ENCODE measurements at places on chromosomes 12 and 14. TPM values are rescaled to one million over a fixed set of nuclear protein-coding genes. Genes with fewer than 3 reads are reported as not detected.

- DNase-seq, result no peak
- H3K4me3 ChIP-seq, result no peak overlapping the region
- H3K27ac ChIP-seq, result no peak overlapping the region
- H3K36me3 ChIP-seq, result no peaks in the 10 kb centered on the region
- H3K27me3 ChIP-seq, result no peaks in the 10 kb centered on the region
These were observed 6.1 kb upstream of the CEP170B start for GRCh38 chr14:104858811-104859426.

DNA sequence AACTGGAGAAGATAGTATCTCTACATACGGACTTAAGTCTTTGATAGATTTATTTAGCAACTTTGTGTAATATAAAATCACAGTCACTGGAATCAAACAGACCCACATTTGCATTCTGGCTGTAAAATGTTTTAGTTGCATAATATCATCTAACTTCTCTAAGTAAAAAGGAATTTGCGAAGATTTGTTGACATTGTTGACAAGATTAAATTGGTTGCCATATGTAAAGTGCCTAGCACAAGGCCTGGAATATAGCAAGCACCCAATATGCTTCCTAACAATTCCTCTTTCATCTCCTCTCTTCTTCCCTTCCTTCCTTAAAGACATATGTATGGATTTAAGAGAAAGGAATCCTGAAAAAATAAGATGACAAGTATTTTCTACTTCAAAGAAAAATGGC is 295.4 kb upstream of the PPFIA2 start:
- no peaks in the 10 kb centered on the region for H3K27me3 ChIP-seq
- H3K27ac ChIP-seq, result no peak overlapping the region
- H3K4me3 ChIP-seq, result no peak overlapping the region
- H3K4me1 ChIP-seq, result no peaks in the 10 kb centered on the region
- no peaks in the 10 kb centered on the region for H3K36me3 ChIP-seq

- no peaks in the 10 kb centered on the region for H3K27me3 ChIP-seq
- H3K36me3 ChIP-seq, result no peaks in the 10 kb centered on the region
- DNase-seq, result no peak
- H3K4me1 ChIP-seq, result no peaks in the 10 kb centered on the region
- H3K4me3 ChIP-seq, result no peak overlapping the region
- no peak overlapping the region for H3K27ac ChIP-seq
These were observed 176.5 kb downstream of the BMP4 start for GRCh38 chr14:53780051-53780555.

DNA sequence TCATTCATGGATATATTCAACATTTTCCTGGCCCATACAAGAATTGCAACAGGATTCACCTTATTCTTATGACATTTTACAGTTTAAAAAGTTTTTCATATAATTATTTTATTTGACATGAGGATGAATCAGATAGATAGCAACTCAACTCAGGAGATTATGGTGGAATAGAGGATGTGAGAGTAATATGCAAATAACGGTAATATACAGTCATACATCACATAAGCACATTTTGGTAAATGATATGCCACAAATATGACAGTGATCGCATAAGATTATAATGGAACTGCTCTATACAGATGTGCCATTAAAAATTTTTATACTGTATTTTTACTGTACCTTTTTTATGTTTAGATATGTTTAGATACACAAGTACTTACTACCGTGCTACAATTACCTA is 24.1 kb upstream of the CRADD start:
- no peaks in the 10 kb centered on the region for H3K27me3 ChIP-seq
- DNase-seq, result no peak
- no peaks in the 10 kb centered on the region for H3K36me3 ChIP-seq
- no peaks in the 10 kb centered on the region for H3K4me1 ChIP-seq
- H3K4me3 ChIP-seq, result no peak overlapping the region
- no peak overlapping the region for H3K27ac ChIP-seq

- H3K27ac ChIP-seq, result no peak overlapping the region
- H3K4me1 ChIP-seq, result no peaks in the 10 kb centered on the region
- H3K36me3 ChIP-seq, result no peaks in the 10 kb centered on the region
- H3K27me3 ChIP-seq, result no peaks in the 10 kb centered on the region
- H3K4me3 ChIP-seq, result no peak overlapping the region
- no peak for DNase-seq
These were observed 29.3 kb downstream of the MYF5 start for GRCh38 chr12:80745851-80746505.

DNA sequence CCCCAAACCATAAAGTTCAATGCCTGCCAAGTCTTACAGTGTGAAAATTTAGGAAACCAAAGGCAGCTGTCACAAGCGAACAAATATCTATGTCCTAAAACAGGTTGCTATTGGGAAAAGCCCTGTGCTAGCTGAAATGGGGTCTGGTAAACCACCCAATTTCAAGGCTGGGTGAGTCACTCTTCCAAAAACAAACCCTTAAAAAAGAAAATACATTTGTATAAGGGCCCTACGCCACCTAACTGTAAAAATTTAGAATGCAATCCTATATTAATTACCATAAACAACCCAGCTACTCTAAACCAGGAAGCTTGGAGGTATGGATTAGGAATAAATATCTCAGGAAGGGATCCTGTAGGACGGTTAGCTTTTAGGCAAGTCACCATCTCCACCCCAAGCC is 32.1 kb downstream of the PRMT8 start:
- DNase-seq, result no peak
- no peaks in the 10 kb centered on the region for H3K4me1 ChIP-seq
- H3K27ac ChIP-seq, result no peak overlapping the region
- no peak overlapping the region for H3K4me3 ChIP-seq
- H3K27me3 ChIP-seq, result no peaks in the 10 kb centered on the region
- no peaks in the 10 kb centered on the region for H3K36me3 ChIP-seq

- no peak for DNase-seq
- H3K27me3 ChIP-seq, result no peaks in the 10 kb centered on the region
- H3K4me3 ChIP-seq, result no peak overlapping the region
- H3K4me1 ChIP-seq, result no peaks in the 10 kb centered on the region
- no peaks in the 10 kb centered on the region for H3K36me3 ChIP-seq
These were observed 98.1 kb downstream of the KLRB1 start for GRCh38 chr12:9509464-9510161.

- H3K36me3 ChIP-seq, result no peaks in the 10 kb centered on the region
- no peak overlapping the region for H3K4me3 ChIP-seq
- H3K4me1 ChIP-seq, result no peaks in the 10 kb centered on the region
- no peaks in the 10 kb centered on the region for H3K27me3 ChIP-seq
- no peak for DNase-seq
- no peak overlapping the region for H3K27ac ChIP-seq
These were observed 239.8 kb upstream of the NPAS3 start for GRCh38 chr14:32698831-32699230.

- no peaks in the 10 kb centered on the region for H3K27me3 ChIP-seq
- no peak for DNase-seq
- no peak overlapping the region for H3K4me3 ChIP-seq
- no peaks in the 10 kb centered on the region for H3K4me1 ChIP-seq
- H3K27ac ChIP-seq, result no peak overlapping the region
- no peaks in the 10 kb centered on the region for H3K36me3 ChIP-seq
These were observed 152.2 kb downstream of the ETV6 start for GRCh38 chr12:11801643-11802042.

- H3K27ac ChIP-seq, result no peak overlapping the region
- no peaks in the 10 kb centered on the region for H3K4me1 ChIP-seq
- no peaks in the 10 kb centered on the region for H3K27me3 ChIP-seq
These were observed 335.5 kb upstream of the SFSWAP start for GRCh38 chr12:131375261-131375971.

DNA sequence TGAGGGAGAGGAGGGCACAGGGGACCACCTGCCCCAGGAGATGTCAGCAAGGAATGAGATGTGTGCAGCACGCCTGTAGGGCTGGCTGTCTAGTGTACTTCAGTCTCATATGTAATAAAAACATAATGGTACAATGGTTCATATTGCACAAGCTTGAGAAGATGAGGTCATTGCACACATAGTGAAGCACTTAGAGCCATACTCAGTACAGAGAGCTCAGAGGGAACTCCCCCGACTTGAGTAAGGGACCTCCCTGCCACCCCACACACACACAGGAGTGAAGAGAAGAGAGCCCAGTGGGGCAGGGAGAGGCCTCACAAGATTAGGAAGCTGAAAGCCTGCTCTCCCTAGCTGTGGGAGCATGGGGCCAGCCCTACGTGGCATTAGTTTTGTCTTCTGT is 61.5 kb downstream of the SLC6A12 start:
- no peak overlapping the region for H3K4me3 ChIP-seq
- DNase-seq, result no peak
- H3K27me3 ChIP-seq, result no peaks in the 10 kb centered on the region
- H3K4me1 ChIP-seq, result no peaks in the 10 kb centered on the region
- no peak overlapping the region for H3K27ac ChIP-seq

DNA sequence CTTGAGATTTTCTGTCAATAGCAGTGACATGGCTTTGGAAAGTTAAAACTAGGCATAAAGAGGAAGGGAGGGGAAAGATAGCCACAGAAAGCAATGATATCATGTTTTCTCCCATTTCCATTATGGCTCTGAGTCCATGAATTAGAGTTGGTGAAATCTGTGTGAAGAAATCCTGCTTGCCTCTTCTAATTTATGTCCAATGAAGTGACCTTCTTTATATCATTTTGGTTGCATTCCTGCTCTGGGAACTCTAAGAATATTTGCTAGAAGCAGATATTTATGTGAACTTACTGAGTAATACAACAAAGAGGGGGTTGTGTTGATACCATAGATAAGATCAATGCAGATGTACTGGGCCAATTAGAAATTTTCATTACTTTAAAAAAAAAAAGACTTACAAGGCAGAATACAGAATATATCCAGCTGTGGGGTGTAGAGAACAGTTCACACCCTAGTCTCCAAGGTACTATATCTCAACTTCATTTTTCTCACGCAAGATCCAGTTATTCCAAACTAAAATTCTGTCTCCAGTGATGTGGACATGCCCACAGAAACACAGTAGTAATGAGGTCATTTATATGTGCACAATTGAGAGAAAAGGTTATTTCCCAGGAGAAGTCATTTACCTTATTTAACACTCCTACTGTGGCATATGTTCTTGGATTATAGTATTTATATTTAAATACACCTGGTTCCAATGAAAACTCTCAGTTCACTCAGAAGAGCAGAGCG is 51.5 kb upstream of the KCNJ8 start:
- no peaks in the 10 kb centered on the region for H3K36me3 ChIP-seq
- no peaks in the 10 kb centered on the region for H3K27me3 ChIP-seq
- no peaks in the 10 kb centered on the region for H3K4me1 ChIP-seq
- no peak overlapping the region for H3K27ac ChIP-seq
- no peak overlapping the region for H3K4me3 ChIP-seq

- H3K4me1 ChIP-seq, result no peaks in the 10 kb centered on the region
- no peak overlapping the region for H3K4me3 ChIP-seq
- H3K36me3 ChIP-seq, result no peaks in the 10 kb centered on the region
These were observed 46.3 kb downstream of the PHETA1 start for GRCh38 chr12:111322336-111323250.

- no peak overlapping the region for H3K27ac ChIP-seq
- H3K4me3 ChIP-seq, result no peak overlapping the region
- no peaks in the 10 kb centered on the region for H3K27me3 ChIP-seq
These were observed 71.1 kb downstream of the PTPRR start for GRCh38 chr12:70849265-70849960.

DNA sequence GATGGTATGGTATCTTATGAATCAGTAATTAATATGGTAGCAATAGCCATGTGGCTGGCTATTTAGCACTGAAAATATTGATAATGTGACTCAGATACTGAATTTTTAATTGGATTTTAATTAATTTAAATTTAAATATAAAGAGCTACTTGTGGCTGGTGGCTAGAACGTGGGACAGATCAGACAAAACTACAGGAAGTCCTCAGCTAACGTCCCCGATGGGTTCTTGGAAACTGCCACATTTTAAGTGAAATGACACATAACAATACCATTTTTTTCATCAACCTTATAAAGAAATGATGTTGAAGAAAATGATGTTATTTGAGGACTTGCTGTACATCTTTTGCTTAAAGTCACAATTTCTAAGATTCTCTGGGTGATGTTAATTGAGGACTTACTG is 138.1 kb upstream of the FLRT2 start:
- no peak for DNase-seq
- H3K27ac ChIP-seq, result no peak overlapping the region
- H3K27me3 ChIP-seq, result no peaks in the 10 kb centered on the region
- no peaks in the 10 kb centered on the region for H3K36me3 ChIP-seq
- no peaks in the 10 kb centered on the region for H3K4me1 ChIP-seq
- H3K4me3 ChIP-seq, result no peak overlapping the region

GRCh38 chr12:84727961-84728360 is 184.6 kb downstream of the SLC6A15 start:
- H3K27ac ChIP-seq, result no peak overlapping the region
- H3K4me3 ChIP-seq, result no peak overlapping the region
- H3K27me3 ChIP-seq, result no peaks in the 10 kb centered on the region
- no peaks in the 10 kb centered on the region for H3K4me1 ChIP-seq
- H3K36me3 ChIP-seq, result no peaks in the 10 kb centered on the region
- no peak for DNase-seq

DNA sequence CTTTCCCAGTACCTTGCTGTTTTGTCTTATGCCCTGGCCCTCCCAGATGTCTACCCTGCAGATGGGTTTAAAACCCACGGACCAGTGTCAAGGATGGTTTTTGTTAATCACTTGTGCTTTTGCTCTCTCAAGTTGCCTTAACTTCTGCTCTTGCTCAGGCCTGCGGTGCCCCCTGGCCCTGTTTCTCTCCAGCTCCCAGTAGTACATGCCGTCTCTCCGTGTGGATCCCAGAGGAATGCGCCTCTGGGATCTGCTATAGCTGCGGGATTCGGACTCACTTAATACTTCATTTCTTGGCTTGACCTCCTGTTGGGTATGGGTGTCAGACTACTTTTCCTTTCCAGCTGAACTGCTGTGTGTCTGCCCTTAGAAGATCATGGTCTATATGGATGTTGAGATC is 14.5 kb downstream of the PLEKHG3 start:
- H3K27me3 ChIP-seq, result peaks cover 5% of the 10 kb centered on the region
- H3K4me3 ChIP-seq, result no peak overlapping the region
- no peak for DNase-seq
- no peak overlapping the region for H3K27ac ChIP-seq
- peaks cover 32% of the 10 kb centered on the region for H3K4me1 ChIP-seq

DNA sequence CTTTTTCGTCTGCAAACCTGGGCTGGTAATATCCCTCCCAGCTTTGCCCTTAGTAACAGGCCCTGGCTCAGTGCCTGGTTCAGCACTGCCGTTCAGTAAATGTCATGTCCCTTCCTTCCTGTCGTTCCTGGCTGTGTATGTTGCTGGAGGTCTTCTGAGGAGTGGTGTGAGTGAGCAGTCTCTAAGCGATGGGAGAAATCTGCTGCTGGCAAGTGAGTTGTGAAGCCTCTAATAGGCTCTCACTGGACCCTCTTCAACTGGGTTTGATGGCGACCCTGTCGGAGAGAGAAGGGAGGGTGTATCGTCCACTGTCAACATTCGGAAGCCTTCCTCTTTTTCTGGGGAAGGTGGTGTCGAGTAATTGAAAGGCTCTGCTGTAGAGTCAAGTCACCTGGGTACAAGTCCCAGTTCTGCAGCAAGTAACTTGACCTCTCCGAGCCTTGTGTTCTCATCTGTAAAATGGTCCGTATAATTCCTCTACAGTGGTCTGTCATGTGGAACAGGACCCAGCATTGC is 62.8 kb downstream of the HRK start:
- H3K36me3 ChIP-seq, result no peaks in the 10 kb centered on the region
- peaks cover 16% of the 10 kb centered on the region for H3K4me1 ChIP-seq
- H3K4me3 ChIP-seq, result peak overlapping the region; percentile 90
- DNase-seq, result peak; percentile 51
- H3K27ac ChIP-seq, result peak overlapping the region; percentile 90

Gene ZFYVE26
- 27.4 TPM for total RNA-seq

Gene AKAP6
- 0.47 TPM for total RNA-seq

Gene KRT6A
- not detected for total RNA-seq

Gene MAX
- 219 TPM for total RNA-seq

Gene ADAM21
- total RNA-seq, result not detected

Gene FGF23
- not detected for total RNA-seq

Gene NEUROD4
- total RNA-seq, result not detected

Gene CATSPERB
- total RNA-seq, result 2.7 TPM

Gene P3H3
- total RNA-seq, result 1.4 TPM

Gene PAH
- not detected for total RNA-seq

All from CD4-positive, CD25-positive, alpha-beta regulatory T cell (primary cell).